Neuronal stem cell (in vitro differentiated cells): ENCODE measurements at places on chromosomes 6 and 20.

DNA sequence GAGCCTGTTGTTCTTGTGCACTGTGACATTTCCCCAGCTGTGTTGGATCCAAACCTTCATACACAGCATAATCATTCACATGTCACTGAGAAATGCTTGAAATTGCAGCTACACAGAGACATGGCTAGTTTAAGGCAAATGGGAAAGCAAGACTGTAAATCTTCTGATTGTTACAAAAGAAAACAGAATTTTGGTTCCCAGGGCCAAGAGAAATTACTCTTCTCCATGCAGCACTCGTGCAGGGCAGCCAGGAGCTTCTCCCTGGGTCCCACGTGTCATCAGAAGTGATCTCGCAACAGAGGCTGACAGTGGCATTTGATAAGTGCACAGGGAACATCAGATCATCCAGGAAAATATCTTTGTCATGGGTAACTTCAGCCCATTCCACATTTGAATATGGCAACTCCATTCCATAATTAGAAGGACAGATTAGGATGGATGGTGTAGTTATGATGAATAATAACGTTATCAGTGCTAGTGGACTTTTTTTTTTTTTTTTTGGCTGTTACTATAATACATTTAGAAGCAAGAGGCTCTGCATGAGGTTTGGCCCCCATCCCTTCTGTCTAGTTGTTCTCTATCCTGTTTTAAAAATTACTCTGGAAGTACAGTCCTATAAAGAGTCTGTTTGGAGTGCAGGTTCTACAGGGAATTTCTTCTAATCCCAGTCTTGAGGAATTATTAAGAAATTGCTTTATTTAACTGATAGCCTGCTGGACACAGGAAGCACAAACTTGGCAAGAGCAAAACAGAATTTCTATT lies 571.0 kb upstream of the NOX3 start:
- no peak for DNase-seq

DNA sequence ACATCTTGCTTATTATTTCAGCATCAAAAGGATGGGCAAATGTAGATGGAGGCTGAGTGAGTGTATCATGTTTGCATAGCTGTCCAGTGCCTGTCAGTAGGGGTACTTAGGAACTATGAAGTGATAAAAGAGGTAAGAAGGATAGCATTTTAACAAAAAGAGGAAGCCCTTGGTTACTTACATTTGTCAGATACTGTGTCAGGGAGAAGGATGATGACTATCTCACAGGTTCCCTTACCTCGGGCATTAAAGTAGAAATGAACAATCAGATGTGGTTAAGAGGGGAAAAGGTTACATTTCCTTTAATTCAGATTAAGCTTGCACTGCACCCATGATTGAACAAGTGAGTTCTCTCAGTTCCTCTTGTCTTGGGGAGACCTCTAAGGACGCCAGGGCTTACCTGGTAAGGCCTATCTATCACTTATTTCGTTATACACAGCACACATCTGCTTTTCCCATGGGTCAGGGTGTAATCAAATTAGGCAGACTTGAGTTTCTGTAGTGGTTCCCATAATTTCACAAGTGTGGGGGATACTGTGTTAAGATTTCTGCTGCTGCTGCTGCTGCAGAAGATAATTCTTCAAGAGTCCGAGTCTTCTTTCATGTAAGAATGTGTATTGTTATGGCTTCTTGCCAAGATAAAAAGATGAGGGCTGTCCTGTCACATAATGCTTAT lies 4.5 kb downstream of the FOXO3 start:
- DNase-seq: no peak

GRCh38 chr20:17895641-17896171 lies 72.9 kb downstream of the SNX5 start:
- no peak for DNase-seq

GRCh38 chr6:62808565-62809293 lies 402.5 kb upstream of the FKBP1C start:
- DNase-seq: no peak

DNA sequence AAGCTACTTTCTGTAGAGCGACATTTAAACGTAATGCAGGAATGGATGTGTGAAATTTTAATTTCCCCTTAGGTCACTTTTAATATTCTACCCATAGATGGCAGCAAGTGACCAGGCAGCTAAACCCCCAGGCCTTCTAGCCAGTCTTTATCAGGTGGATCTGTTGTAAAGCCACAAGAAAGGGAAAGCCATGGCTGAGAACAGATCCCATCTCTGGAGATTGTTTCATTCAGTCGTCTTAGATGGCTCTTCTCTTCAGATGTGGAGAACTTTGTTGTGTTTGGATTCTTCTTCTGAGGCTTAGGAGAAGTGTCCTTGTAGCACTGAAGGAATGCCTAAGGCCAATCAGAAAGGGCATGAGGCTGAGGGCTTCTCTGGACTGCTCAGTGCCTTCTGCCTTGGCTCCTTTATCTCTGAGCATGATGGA lies 15.8 kb upstream of the RNF182 start:
- peak; percentile 55 for DNase-seq

DNA sequence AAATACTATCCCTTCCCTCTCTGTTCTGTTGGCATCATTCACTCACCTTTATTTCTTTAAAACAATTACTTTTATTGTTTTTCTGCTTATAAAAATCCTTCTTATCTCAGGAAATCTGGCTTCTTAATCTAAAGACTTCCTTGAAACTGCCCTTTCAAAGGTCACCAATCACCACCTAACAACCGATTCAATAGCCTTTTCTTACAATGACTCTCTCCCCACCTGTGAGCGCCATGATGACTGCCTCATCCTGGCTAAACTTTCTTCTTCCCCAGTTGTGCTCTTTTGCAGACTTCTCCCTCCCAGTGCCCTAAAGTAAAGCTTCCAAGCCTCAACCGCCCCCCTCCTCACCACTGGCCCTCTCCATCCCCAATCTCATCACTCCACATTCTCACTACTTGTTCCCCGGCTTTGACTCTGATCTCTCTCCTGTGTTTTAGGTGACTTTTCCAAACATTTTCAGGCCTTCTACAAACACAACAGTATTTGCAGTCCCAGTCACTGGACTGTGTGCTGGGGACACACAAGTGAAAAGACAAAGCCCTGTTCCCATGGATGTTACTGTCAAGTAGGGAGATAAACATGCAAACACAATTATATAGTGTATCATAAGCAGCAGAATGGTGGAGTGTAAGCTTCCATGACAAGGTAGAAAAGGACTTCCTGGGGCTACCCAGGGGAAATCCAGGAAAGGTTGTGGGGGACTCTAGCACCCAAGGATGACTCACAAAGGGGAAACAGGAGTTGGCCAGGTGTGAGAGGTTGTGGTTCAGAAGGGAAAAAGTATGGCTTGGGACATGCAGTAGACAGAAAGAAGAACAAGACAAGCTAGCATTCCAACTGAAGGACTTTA lies 12.8 kb downstream of the NHSL1 start:
- DNase-seq: no peak

DNA sequence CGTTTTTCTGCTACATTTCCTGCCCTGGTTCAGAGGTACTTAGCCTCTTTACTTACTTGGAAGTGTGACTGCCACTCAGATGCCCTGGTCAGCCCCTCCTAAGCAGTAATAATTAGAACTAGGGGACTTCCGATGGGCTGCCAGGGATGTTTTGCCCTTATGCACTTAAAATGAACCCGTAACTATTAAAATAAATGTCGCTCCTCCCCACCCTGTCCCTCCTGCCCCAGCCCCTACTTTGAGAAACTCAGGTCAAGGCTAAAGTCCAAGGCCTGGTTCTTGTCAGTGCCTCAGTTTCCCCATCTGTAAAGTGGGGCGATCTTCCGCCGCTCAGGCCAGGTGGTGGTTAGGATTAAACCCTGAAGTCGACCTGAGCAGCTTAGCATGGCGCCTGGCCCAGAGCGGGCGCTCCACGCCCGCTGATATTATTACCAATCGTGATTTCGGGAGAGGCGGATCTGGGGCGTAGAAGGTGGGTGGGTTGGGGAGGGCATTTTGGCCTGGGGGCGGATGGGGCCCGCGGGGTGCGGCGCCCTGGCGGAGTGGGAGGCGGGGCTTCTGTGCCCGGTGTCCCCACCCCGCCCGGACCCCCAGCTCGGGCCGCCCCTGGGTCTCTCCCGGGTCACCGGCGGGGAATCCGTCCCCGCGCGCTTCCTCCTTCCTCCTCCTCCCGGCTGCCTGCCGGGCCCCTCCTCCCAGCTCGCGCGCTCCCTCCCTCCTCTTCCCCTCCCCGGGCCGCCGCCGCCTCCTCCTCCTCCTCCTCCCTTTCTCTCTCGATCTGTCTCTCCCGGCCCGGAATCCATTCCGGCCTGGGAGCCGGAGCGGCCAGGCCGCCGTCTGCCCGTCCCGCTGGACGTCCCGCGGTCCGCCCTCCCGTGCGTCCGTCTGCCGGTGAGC lies at the start of gene SRC:
TSS of gene SRC (plus strand) at position 802 of the 897 bp plus-strand sequence. CDS start 38,014 bp downstream, outside the sequence.
- peak; percentile 43 for DNase-seq

GRCh38 chr6:161085246-161085645 lies 93.7 kb downstream of the MAP3K4 start:
- DNase-seq: no peak

DNA sequence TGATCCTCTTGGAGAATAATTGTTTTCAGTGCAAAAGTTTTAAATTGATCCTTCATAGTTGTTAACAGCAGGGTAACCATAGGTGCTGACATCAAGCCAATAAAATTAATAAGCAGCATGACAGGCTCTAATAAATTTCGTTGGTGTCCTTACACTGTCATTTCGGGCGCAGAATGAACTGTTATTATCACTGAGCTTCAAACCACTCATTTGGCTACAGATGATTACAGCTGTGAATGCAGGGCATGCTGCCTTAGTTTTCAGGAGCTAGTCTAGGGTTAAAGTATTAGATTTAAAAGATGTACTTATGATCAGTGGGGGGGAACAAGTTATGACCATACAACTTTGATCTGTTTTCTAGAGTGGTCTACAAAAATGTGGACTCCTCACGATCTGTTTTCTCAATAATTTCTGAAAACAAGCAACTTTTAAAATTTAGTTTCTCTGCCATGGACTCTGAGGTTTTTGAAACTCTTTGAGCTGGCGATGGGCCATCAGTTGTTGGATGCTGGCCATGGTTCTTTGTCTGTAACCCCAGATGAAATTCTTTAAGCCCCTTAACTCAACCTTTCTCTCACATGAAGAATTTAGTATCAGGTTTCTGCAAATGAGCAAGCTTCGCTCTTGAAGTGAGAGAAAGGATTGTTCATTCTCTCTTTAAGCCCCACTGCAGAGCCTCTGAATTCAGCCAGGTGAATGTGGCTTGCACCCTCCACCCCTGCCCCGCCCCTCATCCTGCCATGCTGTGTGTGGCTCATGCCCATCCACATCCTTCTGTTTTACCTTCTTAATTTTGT lies 99.1 kb upstream of the MTHFD1L start:
- no peak for DNase-seq
